ENCODE measurements at places on chromosomes 1 and 21. TPM values are rescaled to one million over a fixed set of nuclear protein-coding genes. Genes with fewer than 3 reads are reported as not detected.

DNA sequence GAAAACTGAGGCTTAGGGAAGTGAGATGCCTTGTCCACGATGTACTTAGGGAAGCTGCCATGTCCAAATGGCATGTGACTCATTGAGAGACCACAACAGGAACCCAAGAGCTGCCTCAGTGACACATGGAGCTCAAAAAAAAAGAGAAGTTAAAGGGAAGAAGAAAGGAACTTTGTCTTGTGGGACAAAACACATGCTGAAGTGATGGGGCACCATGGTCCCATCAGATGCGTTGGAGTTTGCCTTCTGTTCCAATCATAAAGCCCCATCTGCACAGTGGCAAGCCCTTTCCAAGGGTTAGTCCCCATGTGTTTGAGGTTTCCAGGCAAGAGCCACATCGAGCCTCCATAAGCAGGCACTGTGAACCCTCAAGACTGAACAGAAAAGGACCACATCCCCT is 8.0 kb downstream of the MED8 start:
- DNase-seq, result no peak

DNA sequence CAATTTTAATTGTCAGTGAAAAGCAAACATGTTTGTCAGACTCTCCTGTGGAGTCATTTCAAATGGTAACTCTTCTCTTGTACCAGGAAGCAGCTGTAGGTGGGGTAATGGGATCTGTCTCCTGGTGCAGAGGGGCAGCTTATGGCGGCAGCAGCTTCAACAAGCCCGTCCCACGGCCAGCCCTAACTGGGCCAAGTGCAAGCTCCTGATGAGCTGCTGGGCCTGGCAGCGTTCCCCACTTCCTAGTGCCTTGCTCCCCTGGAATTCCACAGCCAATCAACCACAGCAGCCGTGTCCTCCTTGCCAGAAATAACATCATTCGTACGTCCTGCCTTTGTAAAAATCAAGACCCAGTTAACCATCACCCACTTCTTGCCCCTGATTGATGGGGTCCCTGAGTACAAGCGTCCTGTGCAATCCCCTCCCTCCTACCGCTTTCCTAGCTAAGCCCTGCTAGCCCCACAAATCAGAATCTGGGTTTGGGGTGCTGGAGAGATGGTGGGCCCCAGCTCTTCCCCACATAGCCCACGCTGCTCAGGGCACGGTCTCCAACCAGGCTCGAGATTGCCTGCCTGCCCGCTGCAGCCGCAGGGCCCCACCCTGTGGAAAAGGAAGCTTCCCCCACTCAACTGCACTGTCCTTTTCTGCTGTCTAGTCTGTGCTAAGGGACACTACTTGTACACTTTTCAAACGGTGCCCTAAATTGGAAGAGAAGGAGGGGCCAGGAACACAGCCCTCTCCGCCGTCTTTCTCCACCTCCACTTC is 61.2 kb downstream of the TOR1AIP2 start:
- no peak for DNase-seq

DNA sequence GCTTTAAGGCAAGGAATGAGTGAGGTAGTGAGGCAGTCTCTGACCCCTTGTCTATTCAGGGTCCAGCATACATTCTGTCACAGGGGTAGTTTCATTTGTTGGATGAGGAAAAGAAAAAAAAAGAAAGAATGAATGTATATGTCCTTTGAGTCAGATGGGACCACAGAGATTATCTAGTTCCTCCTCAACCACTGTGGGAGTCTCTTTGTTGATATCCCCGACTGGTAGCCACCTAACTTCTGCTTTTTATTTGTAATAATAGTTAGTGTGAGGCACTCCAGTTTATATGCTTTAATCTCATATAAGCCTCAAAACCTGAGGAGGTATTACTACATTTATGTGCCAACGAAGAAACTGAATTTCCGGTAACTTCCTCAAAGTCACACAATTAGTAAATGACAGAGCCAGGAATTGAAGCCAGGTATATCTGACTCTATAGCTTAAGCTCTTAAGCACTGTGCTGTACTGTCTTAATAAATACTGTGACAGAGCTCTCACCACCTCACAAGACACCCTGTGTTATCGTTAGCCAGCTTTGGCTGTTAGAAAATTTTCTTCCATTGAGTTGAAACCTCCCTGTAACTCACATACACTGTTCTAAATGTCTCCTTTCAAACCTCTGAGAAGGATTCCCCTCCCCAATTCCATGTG is 82.2 kb downstream of the MDM4 start:
- DNase-seq, result no peak

- DNase-seq, result no peak
Observed at GRCh38 chr1:18041685-18042355, 65.8 kb upstream of the IGSF21 start.

- DNase-seq, result no peak
Observed at GRCh38 chr21:26844258-26845065, 747 bp downstream of the ADAMTS1 start.

- DNase-seq, result peak; percentile 48
Observed at GRCh38 chr1:165696625-165697100, 1.7 kb downstream of the ALDH9A1 start.

DNA sequence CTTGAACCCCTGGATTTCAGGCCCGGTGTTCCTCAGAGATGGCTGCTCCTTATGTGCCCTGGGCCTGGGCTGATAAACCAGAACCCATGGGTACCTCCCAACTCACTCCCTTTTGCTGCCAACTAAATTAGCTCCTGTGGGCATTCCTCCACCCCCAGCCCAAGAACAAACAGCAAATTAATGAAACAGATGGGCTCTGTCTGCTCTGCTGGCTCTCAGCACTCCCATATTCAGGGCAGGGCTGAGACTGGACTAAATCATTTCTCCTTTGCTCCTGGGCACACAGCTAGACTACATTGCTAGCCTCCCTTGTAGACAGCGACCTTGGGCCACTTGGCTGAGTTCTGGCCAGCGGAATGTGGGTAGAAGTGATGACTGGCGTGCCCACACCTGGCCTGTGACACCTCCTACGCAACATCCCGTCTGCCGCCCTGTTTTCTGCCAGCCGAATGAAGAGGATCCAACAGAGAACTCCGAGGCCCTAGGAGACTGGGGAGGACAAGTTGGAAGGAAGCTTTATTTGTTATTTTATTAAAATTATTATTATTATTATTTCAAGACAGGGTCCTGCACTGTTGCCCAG is 101.9 kb upstream of the DISP3 start:
- no peak for DNase-seq

DNA sequence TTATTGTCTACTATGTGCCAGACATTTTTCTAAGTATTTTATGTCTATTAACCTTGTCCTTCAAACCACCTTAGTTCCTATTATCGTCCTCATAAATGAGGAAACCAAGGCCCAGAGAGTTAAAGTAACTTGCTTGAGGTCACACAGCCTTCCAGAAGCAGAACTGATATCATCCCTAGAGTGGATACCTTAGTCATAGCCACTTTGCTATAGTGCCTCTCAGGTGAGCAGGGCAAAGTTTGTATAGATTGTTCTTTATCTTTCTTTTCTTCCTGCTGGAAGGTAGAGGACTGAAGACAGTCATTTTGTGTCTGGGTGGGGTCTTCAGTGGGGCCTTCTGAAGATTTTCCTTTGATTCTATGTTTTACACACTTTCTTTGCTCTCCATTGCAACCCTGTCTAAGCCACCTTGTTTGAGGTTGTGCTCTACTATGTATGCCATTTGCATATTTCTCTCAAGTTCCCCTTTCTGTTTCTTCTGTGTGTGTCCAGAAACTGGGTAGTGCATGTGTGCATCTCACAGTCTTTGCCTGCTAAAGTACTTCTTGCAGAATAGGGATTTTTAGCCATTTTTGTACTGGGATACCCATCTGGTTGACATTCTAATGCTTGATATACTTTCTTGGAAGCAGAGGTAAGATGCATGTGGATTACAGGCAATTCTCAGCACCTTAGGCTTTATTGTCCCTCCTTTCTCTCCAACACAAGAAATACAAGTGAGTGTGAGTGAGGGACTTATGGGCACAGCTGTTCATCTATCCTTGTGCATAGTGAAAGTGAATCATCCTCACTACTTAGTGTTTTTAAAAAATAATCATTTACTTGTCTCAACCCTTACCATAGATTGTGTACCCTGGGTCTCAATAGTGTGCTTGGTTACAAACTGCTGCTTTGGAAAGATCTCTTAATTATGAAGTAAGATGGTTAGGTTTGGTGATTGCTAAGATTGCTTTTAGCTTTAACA is 207.6 kb upstream of the HMCN1 start:
- DNase-seq, result no peak

DNA sequence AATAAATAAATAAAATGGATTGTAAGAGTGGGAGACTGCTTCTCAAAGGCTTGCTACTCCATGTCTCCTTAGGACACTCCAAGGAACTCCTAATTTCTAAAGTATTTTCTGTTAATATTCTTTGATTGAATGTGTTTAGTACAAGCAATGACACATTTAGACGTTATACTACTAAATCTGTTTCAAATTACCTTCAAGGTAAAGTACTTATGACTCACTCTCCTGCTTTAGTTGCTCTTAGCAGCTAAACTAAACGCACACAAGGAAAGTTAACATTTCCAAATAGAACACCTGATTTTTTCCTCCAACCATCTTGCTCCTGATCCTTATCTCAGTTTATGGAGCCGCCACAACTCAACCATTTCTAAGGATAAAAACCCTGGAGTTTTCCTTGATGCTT is 969.8 kb upstream of the ADGRL4 start:
- DNase-seq, result no peak

DNA sequence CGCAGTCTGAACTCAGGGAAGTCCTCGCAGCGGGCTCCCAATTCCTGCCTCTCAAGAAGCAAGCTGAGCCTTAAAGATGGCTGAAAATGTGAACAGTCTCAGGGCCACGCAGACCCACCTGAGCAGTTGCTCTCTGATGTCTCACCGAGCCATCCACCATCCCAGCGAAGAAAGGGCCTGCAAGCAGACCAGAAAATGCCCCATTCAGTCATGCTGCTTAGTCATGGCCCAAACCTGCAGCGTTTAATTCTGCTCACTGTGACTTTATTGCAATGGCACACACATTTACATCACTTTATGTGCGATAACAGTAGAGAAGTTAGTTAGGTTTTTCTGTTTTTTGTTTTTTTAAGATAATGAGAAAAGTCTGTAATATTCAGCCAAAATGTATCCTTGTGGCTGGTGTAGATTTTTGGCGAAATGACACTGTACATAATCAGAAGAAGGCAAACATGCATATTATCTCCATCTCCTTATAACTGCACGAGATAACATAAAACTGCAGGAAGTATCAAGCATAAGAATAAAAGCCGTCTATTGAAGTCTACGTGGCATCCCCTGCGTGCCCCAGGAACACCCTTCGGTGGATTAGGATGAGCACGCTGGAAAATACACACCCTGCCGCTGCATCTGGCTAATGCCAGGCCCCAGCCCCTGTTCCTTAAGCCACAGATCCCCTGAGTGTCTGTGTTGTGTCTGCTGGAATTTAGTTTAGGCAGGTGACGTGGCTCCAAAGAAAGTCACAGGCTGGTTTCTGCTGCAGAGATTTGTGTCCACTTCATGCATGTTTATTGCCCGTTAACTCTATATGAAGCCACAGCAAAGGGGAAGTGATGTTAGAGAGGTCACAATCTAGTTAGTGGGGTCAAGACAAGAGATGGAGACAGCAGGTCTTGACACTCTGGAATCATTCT is 119.8 kb upstream of the IRF2BP2 start:
- no peak for DNase-seq

DNA sequence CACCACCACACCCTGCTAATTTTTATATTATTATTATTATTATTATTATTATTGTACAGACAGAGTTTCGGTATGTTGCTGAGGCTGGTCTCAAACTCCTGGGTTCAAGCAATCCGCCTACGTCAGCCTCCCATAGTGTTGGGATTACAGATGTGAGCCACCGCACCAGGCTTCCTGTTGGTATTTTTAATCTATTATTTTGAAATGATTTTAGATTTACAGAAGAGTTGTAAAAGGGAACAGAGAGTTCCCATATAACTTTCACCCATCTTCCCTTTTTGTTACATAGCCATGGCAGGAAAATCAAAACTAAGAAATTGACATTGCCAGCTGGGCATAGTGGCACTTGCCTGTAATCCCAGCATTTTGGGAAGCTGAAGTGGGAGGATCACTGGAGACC is 42.9 kb upstream of the CITED4 start:
- DNase-seq, result no peak

The C2CD4D gene
- total RNA-seq, result not detected

The LCE1A gene
- not detected for total RNA-seq

The LYST gene
- 62.7 TPM for total RNA-seq

The CR1L gene
- 1.7 TPM for total RNA-seq

The GJB4 gene
- total RNA-seq, result 0.69 TPM
